Large intestine (tissue), 12 donors: ENCODE measurements at places on chromosomes 12 and 14.

GRCh38 chr14:91244501-91244901, at the start of gene GPR68:
GPR68 (minus strand) TSS chr14:91244704; CDS start chr14:91235050, 9,654 bp downstream.
- DNase-seq, result no peak

- peak; percentile 75 for DNase-seq
Observed at GRCh38 chr14:33774723-33775470, 176.0 kb downstream of the EGLN3 start.

- DNase-seq, result no peak
Observed at GRCh38 chr12:106865683-106866082, 90.0 kb upstream of the TMEM263 start.

GRCh38 chr14:29528889-29529288, 398.8 kb downstream of the PRKD1 start:
- no peak for DNase-seq

DNA sequence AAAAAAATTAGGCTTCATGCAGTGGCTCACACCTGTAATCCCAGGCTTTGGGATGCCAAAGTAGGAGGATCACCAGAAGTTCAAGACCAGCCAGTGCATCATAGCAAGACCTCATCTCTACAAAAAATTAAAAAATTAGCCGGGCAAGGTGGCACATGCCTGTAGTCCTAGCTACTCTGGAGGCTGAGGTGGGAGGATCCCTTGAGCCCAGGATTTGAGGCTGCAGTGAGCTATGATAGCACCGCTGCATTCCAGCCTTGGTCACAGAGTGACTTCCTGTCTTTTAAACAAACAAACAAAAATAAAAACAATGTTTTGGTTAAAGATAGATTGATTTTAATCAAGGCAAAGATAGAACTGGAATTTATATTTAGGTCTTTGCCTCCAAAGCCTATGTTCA, 60.6 kb downstream of the WNK1 start:
- no peak for DNase-seq

DNA sequence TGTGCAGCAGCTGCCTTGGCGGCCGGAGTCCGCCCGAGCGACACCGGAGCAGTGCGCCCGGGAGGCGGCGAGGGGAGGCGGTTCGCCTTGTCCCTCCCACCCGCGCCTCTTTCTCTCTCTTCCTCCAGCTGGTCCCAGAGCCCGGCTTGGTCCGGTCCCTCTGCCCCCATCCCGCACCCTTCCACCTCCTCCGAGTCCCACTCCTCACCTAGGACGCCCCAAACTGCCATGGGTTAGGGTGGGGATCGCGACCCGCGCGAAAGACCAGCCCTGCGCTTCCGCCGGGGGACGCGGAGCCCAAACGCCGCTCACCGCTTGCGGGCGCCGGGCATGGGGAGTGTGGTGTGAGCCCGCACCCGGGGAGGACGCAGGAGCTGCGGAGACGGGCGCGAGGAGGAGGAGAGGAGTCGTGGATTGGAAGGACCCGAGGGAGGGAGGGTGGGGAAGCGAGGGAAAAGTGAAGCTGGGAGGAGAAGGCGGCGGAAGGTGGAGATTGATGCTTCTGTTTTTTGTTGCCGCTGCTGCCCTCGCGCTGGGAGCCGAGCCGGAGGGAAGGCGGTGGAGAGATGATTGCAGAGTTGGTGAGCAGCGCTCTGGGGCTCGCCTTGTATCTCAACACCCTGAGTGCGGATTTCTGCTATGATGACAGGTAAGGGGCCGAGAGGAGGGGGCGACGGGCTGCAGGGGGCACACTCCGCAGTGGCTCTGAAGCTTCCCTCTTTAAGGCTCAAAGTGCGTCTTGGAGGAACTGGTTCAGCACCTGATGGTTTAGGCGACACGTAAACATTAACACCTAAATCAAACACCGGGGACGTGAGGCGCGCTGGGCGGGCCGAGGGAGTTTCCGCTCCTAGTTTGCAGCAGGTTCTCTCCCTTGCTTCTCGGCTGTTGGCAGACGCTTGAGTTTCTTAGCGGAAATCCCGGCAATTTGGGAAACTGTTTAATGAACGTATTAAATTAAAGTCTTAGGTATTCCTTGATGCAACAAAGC, 610 bp downstream of the TMTC2 start:
- DNase-seq, result peak; percentile 42

- no peak for DNase-seq
Observed at GRCh38 chr12:56983386-56983785, 23.0 kb downstream of the ZBTB39 start.

- no peak for DNase-seq
Observed at GRCh38 chr14:71583194-71583593, 349.0 kb upstream of the RGS6 start.

DNA sequence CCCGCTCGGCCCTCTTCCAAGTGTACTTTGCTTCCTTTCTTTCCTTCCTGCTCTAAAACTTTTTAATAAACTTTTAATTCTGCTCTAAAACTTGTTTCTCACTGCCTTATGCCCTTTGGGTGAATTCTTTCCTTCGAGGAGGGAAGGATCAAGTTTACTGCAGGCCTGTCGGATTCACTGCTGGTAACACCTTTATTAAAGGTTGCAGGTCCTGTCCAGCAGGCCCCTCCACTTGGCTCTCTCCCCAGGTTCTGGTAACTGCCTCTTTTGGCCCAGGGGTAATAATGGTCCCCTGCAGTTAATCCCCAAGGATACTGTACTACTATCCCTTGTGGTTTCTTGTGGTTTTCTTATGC, 152.7 kb upstream of the EEA1 start:
- DNase-seq, result no peak

- DNase-seq, result peak; percentile 59
Observed at GRCh38 chr14:34766060-34766459, 51.7 kb upstream of the CFL2 start.

DNA sequence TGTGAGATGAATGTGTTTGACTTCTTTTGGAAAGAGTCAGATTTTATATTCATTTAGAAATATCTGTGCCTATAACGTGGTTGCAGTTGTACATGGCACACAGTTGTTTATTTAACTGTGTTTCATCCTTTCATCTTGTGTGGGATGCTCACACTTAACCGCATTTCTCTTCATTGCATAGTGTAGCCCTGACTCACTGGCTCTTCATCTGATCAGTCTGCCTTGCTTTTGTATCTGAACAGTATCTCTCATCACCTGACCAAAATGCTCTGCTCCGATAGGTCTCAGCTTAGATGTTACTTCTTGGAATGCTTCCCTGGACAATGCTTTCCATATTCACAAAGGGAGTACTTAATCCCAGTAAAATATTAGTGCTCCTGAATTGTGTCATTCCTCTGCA, 83.4 kb downstream of the PDE3A start:
- no peak for DNase-seq

- DNase-seq, result peak; percentile 85
Observed at GRCh38 chr12:6867413-6868210, at the start of gene TPI1. TPI1 (plus strand) TSS chr12:6867531; CDS start chr12:6867567, 36 bp downstream.

GRCh38 chr12:120489018-120489417, 6.9 kb upstream of the DYNLL1 start:
- DNase-seq, result no peak

GRCh38 chr12:113049976-113050742, 6.4 kb upstream of the DTX1 start:
- no peak for DNase-seq

DNA sequence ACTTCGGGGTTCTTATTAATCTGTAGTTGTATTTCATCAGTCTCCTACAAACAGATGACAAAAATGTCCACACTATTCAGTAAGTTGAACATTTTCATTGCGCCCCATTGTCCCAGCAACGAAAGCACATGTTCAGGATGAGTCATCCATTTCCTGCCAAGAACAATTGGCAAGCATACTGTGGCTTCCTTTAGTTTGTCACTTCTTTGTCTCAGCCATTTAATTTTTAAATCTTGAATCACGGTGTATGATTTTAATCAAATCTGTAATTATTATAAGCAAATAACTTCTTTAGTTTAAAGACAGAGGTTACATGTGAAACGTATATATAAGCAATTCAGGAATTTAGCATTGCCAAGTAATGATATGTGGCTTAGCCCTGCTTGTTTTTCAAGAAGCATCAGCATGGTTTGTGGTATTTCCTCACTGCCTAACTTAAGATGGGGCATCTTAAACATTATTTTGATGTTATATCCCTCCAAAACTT, 211.3 kb upstream of the KRR1 start:
- DNase-seq, result peak; percentile 50

DNA sequence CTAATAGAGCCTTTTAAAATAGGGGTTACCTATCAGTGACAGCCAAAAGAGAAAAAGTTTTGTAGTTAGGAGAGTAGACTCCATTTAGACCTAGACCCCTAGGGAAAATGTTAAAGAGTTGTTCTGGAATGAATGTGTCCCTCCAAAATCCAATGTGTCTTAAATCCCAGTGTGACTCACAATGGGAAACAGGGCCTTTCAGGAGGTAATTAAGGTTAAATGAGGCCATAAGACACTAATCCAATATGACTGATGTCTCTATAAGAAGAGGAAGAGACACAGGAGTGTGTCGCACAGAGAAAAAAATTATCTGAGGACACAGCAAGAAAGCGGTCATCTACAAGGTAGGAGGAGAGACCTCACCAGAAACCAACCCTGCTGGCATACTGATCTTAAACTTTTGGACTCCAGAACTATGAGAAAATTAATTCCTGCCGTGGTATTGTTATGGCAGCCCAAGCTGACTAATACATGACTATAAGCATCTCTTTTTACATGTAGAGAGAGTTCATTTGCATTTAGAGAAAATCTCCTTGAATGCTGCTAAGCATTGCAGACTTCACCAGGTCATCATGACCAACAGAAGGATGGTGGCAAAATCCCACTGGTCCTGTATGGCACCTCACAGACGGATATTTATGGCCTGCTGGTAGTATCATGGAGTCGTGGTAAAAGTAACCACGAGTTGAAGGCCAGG, 259.6 kb upstream of the TMTC1 start:
- no peak for DNase-seq

DNA sequence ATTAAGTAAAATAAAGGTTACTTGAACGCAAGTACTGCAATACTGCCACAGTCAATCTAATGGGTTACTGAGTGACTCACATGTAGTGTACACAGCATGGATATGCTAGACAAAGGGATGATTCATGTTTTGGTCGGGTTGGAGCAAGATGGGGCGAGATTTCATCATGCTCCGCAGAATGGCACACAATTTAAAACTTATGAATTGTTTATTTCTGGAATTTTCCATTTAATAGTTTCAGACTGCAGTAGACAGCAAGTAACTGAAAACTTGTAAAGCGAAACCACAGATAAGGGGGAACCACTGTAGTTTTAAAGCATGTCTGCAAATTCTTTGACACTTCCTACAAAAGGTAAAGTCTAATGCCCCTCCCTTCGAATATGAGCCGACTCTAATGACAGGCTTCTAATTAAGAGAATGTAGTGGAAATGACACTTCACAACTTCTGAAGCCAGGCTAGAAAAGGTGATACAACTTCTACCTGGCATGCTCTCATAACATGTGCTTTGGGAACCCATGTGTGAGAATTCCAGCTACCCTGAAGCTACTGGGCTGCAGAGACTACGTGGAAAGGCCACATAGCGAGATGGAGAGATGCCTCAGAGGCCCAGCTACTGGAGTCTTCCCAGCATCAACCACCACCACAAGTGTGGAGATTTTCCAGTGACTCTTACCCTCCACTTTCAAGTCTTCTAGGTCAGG, 13.9 kb upstream of the TCP11L2 start:
- no peak for DNase-seq

DNA sequence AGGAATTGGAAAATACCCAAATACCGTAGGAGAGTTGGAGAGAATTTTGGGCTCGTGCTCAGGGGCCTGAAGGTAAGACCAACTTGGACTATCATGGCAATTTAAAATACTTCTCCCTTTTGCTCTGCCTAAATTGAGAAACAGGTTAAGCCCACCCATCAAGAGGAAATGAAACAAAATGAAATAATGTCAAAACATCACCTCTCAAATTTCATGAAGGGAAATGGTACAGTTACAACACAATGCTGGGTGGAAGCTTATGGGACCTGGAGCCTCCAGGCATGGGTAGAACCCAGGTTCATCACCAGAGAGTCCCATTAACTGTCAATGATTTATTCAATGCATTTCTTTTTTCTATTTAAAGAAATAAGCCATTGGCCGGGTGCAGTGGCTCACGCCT, 33.7 kb downstream of the FOS start:
- no peak for DNase-seq

- no peak for DNase-seq
Observed at GRCh38 chr14:100297320-100298300, 8.6 kb downstream of the SLC25A29 start.

DNA sequence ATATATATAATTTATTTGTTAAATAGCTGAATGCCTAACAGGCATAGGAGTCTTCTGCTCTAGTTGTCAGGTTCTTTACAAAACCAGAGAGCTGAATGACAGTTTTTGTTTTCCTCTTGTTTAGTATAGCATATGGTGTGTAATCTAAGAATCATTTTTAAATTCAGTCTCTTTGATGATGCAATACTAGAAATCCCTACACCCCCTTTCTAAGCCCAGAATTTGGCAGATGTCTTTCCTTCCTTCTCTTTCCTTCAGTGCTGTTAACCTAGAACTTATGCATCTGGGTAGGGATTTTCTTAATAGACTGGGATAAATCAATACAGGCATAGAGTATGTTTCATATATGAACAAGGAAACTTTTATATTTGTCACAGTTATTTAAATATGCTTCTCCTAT, 198.1 kb downstream of the KCNH5 start:
- no peak for DNase-seq

- no peak for DNase-seq
Observed at GRCh38 chr12:40144023-40144422, 38.1 kb upstream of the SLC2A13 start.

- DNase-seq, result no peak
Observed at GRCh38 chr14:58151133-58152013, 640 bp downstream of the ARMH4 start.

- DNase-seq, result no peak
Observed at GRCh38 chr14:75274899-75275569, 3.6 kb upstream of the FOS start.

GRCh38 chr12:75764091-75764841, 252.9 kb upstream of the KRR1 start:
- DNase-seq, result no peak

DNA sequence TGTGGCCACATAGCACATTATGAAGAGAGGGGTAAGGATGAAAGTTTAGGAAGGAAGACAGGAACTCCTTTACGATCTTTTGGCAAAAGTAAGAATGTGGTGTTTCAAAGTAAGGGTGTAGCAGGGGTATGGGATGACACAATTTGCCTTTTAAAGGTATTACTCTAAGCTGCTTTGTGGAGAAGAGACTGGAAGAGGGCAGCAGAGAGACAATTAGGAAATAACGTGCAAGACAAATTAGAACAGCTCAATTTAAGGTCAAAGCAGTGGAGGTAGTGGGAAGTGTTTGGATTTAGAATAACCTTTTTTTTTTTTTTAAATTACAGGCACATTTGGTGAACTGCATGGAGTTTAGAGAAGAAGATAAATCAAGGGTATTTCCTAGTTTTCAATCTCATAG, 342.6 kb downstream of the NOVA1 start:
- DNase-seq, result peak; percentile 9

DNA sequence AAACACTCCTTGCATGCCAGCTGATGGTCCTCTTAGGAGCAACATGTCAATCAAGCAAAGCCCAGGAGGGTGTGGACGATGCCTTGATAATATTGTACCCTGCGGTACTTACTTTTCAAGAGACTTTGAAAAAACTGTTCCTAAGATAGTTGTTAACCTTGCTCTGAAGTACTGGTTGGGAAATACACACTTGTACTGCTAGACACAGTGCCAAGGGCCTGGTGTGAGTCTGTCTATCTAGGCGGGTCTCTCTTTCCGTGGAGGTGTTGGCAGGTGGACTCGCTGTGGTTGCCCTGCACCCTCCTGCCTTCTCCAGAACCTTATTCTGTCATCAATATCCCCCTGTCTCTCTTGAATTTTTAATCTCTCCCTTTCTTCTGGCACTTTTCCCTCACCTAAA, 189.4 kb downstream of the NRXN3 start:
- DNase-seq, result no peak
